Liver (tissue), 10 donors: ENCODE measurements at places on chromosomes 16 and 17. TPM values are rescaled to one million over a fixed set of nuclear protein-coding genes. Genes with fewer than 3 reads are reported as not detected.

The TBC1D3D gene
- 3.6 TPM for polyA plus RNA-seq

The NLRP1 gene
- 3.2 TPM for polyA plus RNA-seq

The GDPD1 gene
- 0.64 TPM for polyA plus RNA-seq

The FOXJ1 gene
- polyA plus RNA-seq = not detected

The ALOX15 gene
- polyA plus RNA-seq = not detected

The NOG gene
- polyA plus RNA-seq = not detected

The GUCY2D gene
- 0.14 TPM for polyA plus RNA-seq

The HBA2 gene
- polyA plus RNA-seq = 76.5 TPM

The C16orf95 gene
- 6.2 TPM for polyA plus RNA-seq

The SBK1 gene
- 0.07 TPM for polyA plus RNA-seq

The SMTNL2 gene
- polyA plus RNA-seq = 0.29 TPM

The DNAH9 gene
- not detected for polyA plus RNA-seq

The GALR2 gene
- polyA plus RNA-seq = 0.22 TPM

The ABCA6 gene
- 49.5 TPM for polyA plus RNA-seq

The TP53TG3B gene
- not detected for polyA plus RNA-seq
